ENCODE measurements at places on chromosomes 6 and 20.
A peak's percentile ranks its signal among the peaks of the same experiment; 100 is the strongest.

DNA sequence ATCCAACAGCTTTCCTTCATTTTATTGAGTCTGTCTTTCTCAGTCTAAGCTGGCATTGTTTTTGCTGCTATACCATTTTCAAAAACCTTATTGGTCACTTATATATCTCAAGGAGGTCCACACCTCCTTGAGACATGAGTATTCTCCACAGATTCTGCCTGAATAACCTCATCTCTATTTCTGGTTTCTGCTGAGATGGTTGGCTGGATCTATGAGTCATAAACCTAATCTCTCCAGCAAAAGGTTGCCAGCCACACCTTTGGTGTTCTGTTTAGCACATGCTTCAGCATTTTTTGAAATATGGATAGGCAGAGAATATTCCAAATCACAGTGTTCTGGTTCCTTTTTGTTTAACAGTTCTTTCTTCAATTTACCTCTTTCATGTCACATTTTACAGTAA lies 40.8 kb upstream of the TMEM244 start:
- no peak for DNase-seq

- no peak for DNase-seq
Observed at GRCh38 chr6:114281496-114281895, 61.3 kb downstream of the HS3ST5 start.

GRCh38 chr6:167848783-167849182 lies 22.1 kb downstream of the AFDN start:
- DNase-seq, result no peak

DNA sequence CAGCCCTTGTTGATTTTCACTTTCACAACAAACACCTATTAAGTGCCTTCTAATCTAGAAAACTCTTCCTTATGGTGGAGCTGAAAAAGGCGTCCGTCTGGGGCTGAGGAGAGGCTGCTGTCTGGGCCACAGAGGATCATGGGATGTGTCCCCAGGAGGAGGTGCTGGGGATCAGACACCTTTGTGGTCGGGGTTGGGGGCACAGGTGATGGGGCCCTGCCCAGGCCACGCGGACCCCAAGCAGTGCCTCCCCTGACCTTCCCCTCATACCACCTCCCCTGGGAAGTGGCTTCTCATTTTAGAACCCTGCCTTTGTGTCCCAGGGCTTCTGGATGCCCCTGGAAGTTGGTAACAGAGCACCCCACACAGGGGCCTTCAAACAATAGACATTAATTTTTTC lies 41.1 kb downstream of the SUN5 start:
- DNase-seq, result no peak

DNA sequence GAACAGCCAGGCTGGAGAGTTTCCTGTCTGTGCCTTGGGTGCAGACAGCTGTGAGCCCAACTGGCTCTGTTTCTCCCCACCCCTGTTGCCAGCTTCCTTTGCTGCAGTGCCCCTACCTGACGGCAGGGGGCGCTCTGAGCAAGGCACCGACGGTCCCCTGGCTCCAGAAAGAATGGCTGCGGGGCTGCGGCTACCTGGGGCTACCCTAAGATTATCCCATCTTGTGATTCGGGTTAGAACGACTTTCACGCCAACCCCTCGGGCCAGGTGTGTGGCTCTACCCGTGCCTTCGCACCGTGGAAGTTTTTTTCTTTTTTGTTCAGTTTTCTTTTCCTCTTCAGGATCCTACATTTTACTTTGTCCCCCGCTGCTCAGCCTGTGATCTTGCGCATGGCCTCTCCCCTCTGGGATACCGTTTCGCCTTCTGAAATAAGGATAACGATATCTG lies 33.4 kb upstream of the AAR2 start:
- peak; percentile 70 for DNase-seq

Data from activated naive CD8-positive, alpha-beta T cell treated with anti-CD3 and anti-CD28 coated beads for 36 hours (primary cell).